ENCODE measurements at places on chromosomes 5 and 9. TPM values are rescaled to one million over a fixed set of nuclear protein-coding genes. Genes with fewer than 3 reads are reported as not detected.

- DNase-seq = no peak
These were observed 1.2 kb downstream of the CCDC107 start for GRCh38 chr9:35659340-35659739.

GRCh38 chr9:85577353-85577952 lies 164.3 kb downstream of the AGTPBP1 start:
- no peak for DNase-seq

The MSMP gene
- not detected for total RNA-seq

GRCh38 chr9:98253565-98253964 lies 1.9 kb downstream of the TBC1D2 start:
- no peak for DNase-seq

The PCDHA12 gene
- total RNA-seq = not detected
